ENCODE measurements at places on chromosomes 12 and 14.

- no peak for DNase-seq
Measured at GRCh38 chr14:106235356-106236159, 709.2 kb downstream of the TMEM121 start.

- DNase-seq: no peak
Measured at GRCh38 chr14:89418976-89419375, 1.9 kb upstream of the FOXN3 start.

DNA sequence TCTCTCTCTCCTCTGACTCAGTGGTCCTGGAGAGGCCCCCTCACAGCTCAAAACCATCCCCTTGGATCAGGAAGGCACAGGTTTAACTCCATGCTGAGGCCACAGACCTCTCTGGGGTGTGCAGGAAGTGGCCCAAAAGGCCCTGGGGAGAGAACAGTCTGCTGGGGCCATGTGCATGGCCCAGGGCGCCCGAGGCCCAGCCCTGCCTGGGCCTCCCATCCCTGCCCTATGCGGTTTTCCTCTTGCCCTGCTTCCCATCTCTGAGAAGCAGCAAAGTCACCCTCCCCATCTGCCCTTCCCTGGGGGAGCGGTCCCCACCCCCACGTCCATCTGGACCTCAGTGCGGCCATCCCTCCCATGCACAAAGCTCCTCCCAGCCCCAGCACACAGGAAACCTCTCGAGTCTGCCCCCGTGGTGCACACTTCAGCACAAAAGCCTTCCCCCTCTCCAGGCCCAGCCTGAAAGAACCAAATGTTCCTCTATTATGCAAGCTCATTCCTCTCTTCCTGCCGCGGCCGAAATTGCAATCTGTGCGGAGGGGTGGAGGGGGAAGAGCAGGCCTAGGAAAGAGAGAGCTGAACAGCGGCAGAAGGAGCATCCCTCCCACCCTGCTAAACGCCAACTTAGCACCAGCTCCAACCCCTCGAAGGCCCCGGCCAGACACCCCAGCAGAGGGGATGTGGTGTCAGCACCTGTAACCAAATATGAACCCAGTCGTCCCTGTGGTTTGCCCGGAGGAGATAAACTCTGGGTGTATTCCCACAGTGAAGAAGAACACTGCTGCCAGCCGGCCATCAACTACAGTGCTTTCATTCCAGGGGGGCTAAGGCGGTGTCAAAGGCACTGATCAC is 108.5 kb downstream of the SCARB1 start:
- DNase-seq: no peak

DNA sequence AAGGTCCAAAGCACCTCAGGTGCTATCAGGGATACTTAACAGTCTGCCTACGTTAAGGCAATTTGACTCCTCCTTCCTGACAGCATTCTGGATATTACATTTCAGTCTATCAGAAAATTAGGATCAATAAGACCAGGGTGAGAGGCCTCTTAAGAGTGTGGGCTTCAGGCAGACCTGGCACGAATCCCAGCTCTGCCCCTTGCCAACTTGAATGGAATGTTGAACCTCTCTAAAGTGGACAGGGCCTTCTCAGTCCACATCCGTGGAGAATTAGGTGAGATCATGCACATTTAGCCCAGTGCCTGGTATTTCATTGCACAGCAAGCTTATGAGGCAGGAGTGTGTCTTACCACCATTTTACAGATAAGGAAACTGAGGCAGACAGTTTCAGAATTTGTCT is 25.9 kb downstream of the DCAF4 start:
- no peak for DNase-seq

DNA sequence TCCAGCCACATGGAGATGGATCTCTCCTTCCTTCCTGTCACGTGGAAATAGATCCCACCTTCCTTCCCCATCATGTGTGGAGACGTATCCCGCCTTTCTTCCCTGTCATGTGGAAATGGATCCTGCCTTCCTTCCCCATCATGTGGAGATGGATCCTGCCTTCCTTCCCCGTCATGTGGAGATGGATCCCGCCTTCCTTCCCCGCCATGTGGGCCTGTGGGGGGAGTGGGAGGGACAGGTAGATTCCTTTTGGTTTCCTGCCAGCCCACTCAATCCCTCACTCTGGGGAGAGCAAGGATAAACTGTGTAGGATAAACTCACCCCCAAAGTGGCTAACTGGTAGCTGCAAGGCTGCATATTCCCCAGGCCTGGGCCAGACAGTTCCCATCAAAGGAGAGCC is 31.7 kb upstream of the TDRD9 start:
- no peak for DNase-seq

DNA sequence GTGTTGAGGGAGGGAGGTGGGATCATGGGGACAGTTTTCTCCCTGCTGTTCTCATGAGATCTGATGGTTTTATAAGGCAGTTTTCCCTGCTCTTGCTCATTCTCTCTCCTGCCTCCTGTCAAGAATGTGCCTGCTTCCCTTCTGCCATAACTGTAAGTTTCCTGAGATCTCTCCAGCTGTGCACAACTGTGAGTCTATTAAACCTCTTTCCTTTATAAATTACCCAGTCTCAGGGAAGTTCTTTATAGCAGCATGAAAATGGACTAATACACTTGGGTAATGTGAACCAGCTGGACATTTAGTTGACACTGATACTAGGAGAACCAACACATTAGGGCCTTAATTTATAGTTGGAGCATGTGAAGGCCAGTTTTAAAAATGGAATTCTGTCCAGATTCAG is 12.4 kb upstream of the CCDC91 start:
- DNase-seq: no peak

GRCh38 chr12:13171921-13172859 is 24.3 kb upstream of the EMP1 start:
- DNase-seq: no peak

DNA sequence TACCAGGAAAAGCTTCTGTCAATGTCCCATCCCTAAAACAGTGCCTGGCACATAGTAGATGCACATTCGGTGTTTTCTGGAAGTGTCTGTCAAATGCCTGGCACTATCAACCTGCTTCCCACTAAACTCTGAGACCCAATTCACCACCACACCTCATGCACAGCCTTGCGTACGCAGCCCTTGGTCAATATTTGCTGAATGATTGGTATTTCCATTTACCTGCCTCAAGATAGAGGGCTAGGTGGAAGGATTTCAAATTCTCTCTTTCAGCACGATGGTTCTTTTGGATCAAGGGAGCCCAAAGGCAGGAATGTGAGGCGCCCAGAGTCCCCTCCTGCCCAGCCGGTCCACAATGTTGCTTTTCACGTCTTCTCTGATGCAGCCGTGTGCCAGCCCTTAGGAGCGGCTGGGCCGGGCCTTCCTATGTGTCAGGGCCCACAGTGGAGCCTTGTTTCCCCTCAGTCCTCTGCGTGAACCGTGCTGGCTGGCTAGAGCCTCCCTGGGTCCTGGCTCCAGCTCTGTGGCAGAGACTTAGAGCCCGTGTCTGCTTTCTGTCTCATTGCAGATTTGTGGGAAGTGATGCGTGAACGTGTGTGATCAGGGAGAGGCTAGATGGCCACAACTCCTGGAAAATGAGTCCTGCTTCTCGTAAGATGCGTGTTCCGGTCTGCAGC is 99.9 kb upstream of the RFLNA start:
- DNase-seq: no peak

GRCh38 chr12:50550530-50551223 is 45.9 kb downstream of the DIP2B start:
- no peak for DNase-seq

GRCh38 chr12:121503395-121503794 is 77.4 kb downstream of the KDM2B start:
- DNase-seq: no peak

DNA sequence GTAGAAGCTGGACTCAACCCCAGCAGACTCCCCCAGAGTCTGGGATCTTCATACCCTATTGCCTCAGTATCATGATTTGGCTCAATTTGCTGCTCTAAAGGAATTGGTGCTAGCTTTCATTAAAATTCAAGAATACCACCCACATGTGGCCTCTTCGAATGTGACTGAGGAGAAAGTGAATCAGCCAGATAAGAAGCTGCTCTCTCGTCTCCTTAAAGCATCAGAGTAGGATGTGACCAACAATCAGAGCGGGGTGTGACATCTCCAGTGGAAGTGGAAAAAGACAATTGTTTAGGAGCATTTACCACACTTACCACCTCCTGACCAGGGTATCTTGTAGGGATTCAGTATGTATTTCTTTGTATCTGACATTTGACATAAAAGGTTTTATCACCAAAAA is 278.2 kb upstream of the DIO2 start:
- DNase-seq: no peak

DNA sequence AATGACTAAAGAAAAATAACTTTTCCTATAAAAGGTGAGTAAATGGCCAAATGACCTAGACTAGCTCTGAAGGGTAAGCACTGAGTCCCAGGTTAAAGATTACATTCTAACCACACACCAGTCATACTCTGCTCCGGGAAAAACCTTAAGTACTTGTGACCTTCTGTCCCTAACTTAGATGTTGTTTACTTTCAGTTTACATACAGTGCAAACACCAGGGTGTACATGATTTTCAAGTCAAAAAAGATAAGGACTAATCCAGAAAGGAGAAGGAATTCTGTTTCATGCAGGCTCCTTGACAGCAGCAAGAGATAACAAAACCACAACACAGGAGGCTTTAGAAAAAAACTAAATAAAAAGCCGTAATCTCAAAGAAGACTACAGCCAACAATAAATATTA is 174.2 kb downstream of the PPM1H start:
- DNase-seq: no peak

- DNase-seq: peak; percentile 6
Measured at GRCh38 chr14:33839193-33840076, 111.4 kb downstream of the EGLN3 start.

DNA sequence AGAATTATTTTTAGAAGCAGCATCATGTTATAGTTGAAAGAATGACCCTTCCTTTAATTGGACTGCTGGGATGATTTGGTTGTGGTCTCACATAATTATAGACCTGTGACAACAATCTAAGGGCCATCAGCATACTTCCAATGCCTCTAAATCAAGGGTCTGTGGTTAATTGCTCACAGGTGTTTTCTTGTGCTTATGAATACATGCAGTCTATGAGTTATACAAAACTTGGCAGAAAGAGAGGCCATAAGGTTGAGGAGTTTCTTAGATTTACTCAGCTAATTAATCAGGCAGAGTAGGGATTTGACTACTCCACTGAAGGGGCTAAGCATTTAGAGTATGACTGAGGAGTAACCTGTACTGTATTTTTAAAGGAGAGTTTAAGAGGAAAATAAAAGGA is 37.0 kb upstream of the FRMD6 start:
- DNase-seq: no peak

- no peak for DNase-seq
Measured at GRCh38 chr12:25074954-25075353, 120.0 kb downstream of the DNAI7 start.

GRCh38 chr14:31106768-31107167 is 80.6 kb upstream of the STRN3 start:
- DNase-seq: no peak

DNA sequence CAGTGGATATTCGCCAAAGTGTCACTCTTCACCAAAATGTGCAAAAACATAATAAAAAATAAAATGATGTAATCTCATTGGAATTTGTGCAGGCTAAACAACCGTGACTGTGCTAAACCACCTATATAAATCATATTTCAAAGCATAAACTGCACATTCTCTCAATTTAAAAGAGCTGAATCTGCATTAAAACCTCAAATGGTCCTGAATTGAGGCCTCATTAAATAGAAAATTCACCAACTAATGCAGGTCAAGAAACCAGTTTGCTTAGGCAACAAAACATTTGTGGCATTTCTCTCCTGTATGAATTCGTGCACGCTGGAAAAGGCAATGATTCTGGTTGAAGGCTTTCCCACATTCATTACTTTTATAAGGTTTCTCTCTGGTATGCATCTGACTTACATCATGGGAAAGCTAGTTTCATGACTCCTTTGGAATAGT is 80.1 kb upstream of the IFNG-AS1 start:
- DNase-seq: no peak

DNA sequence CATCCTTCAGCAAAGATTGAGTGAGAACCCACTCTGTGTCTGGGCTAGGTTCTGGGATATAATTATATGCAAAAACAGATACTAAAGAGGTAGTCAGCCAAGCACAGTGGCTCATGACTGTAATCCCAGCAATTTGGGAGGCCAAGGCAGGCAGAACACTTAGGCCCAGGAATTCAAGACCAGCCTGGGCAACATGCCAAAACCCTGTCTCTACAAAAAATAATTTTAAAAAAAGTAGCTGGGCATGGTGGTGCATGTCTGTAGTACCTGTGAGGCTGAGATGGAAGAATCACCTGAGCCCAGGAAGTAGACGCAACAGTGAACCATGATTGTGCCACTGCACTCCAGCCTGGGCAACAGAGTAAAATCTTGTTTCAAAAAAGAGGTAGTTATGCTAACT is 237.5 kb upstream of the HMGA2 start:
- DNase-seq: no peak

DNA sequence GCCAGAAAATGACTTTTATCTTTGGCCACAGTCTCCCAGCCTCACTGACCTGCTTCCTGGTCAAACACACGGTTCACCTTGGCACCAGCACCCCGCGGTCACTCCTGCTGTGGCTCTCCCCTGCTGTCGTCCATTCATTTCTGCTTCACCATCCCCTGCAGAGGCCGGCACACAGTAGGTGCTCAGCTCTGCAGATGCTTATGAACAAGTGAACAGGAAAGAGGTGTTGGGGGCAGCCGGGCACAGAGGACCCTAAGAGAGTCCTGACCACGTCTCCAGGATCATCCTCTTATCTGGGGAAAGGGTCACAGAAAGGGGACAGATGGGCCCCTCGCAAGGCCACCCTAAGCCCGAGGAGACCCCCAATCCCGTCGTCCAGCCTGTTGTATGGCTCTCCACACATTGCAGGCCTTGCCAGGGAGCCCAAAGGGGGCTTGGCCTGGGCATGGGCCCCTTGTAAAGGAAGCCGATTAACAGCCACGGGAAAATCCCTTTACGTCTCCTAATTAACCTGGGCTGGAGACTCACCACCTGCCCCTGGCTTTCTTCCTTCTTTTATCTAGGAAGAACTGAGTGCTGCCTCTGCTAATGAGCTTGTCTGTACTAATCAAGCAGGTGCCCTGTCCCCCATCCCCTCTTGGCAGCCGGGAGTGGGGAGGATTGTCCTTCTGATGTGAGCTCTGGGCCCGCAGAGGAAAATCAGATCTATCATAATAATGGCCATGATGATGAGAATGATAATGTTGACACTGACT is 119.2 kb downstream of the AACS start:
- DNase-seq: no peak

- no peak for DNase-seq
Measured at GRCh38 chr12:905261-906031, 44.0 kb downstream of the RAD52 start.

- DNase-seq: no peak
Measured at GRCh38 chr12:124021007-124021406, 48.0 kb downstream of the ZNF664 start.

- DNase-seq: no peak
Measured at GRCh38 chr12:59928416-59928815, 332.6 kb downstream of the SLC16A7 start.

- peak; percentile 37 for DNase-seq
Measured at GRCh38 chr14:21852061-21852664, 178.5 kb upstream of the OR4E1 start.

GRCh38 chr12:120814203-120814902 is 88.7 kb downstream of the ACADS start:
- no peak for DNase-seq

GRCh38 chr12:3694673-3695072 is 58.2 kb downstream of the CRACR2A start:
- DNase-seq: no peak

- peak; percentile 90 for DNase-seq
Measured at GRCh38 chr12:113358381-113359132, at the start of gene PLBD2. TSS of gene PLBD2 (plus strand) at chr12:113358587. CDS start at chr12:113358601, 14 bp downstream.

All from activated CD4-positive, alpha-beta T cell treated with anti-CD3 and anti-CD28 coated beads, Interleukin-2, amount 50 U/mL, for 24 hours (primary cell).